ENCODE measurements at places on chromosomes 7 and 10.

DNA sequence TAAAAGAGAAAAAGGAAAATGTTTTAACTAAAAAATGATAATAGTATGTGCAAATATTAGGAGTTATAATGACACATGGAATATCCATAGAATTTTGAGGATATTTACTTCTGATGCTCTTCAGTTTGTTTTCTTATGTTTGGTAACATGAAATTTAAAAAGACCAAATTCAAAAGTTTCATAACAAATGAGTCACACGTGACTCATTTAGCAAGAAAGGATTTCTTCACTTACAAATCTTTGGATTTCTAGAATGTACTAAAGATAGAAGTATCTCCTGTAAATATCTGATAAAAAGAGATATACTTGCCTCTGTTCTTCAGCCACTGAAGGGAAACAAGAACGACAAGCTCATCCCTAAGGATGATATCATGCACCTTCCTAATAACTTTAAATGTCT lies 774.5 kb upstream of the LRRTM3 start:
- DNase-seq = no peak

GRCh38 chr7:27478084-27478483 lies 184.6 kb downstream of the HIBADH start:
- DNase-seq = no peak

DNA sequence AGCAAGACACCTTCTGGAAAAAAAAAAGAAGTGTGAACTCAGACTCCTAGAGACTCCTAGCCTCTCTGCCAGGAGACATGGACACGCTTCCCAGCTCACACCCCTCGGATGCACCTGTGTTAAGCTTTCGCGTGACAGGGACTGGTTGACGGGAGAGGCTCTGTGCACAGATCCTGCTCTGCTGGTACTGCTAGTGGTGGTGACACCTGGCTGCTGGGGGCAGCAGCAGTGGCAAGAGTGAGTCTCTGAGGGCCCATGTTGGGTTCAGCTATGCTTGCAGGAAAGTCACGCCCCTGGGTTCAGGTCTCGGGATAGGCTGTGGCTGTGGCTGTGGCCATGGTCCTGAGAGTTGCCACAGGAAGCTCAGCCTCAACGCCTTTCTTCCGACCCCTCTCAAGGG lies 81.1 kb downstream of the XRCC2 start:
- DNase-seq = no peak

DNA sequence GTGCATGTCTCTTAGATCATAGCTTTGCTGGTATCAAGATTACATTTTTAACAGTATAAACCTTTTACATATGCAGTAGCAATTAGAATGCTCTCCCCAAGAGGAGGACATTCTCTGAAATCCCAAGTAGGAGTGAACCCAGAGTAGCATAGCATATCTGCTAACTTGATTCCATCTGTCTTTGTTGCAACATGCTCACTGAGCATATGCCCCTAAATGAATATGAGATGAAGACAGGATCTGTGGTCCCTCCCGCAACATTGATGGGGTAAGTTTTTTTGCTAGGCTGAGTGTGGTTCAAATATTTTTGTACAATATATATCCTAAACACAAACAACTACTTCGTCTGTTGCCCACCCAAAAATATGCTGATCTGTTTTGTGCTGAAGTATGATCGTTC lies 534.2 kb upstream of the C7orf33 start:
- DNase-seq = no peak

GRCh38 chr10:55024713-55025112 lies 223.7 kb upstream of the PCDH15 start:
- DNase-seq = no peak

All from stimulated activated CD4-positive, alpha-beta T cell treated with anti-CD3 and anti-CD28 coated beads, Interleukin-15, amount 100 ng/mL, for 1 hour (primary cell).